ENCODE measurements at places on chromosomes 11 and 22.

- DNase-seq: no peak
Observed at GRCh38 chr11:14418801-14419417, 59.9 kb upstream of the RRAS2 start.

- DNase-seq: no peak
Observed at GRCh38 chr22:24247564-24248344, 2.9 kb upstream of the GGT5 start.

DNA sequence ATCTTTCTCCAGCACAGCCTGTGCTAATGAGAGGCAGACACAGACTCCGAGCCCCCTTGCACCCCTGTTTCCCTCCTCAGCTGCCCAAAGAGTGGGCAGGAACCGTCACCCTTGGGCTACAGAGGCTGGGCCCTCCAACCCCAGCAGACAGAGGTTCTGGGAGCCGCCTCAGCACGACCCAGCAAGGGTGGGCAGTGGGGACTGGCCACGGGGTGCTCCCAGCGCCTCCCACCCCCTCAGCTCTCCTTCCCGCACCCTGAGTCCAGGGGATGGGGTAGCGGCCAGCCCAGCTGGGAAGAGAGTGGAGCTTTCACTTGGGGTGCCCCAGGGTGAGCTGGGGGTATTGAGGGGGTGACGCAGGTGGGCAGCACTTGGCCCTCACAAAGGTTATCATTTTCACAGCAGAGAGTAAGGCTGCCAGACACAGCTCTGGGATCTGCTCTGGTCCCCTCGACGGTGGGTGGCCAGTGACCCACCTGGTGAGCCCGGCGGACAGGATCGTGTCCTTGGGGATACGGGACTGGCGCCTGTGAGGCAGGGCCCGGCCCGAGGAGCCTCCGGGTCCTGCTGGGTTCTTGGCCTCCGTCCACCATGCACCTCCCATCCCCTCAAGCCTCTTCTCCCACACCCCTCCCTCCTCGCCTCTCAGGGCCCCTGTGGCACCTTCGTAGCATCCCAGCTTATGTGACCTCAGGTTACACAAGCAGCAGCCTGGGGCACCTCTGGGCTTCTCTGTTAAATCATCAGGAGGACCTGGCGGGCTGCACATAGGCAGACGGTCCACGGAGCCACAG lies 14.4 kb upstream of the BRSK2 start:
- no peak for DNase-seq

GRCh38 chr11:46338988-46339666 lies 8.1 kb upstream of the DGKZ start:
- no peak for DNase-seq

DNA sequence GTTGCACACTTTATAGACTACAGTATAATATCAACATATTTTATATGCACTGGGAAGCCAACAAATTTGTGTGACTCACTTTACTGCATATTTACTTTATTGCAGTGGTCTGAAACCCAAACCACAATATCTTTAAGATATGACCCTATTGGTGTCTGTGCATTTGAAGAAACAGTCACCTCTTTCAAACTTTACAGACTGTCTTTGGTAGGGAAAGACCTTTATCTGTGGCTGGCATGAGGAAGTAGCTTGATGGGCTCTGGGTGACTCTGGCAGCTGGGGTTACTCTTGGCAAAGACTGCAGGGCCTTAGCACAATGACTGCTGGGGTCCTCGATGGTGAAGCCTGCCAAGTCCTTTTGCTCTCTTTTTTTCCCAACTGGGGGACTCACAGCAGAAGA lies 21.3 kb upstream of the ABTB2 start:
- DNase-seq: no peak
